ENCODE measurements at places on chromosomes 7 and 10. TPM values are rescaled to one million over a fixed set of nuclear protein-coding genes. Genes with fewer than 3 reads are reported as not detected.

GRID1 gene
- not detected for total RNA-seq

CCZ1B gene
- 59.0 TPM for total RNA-seq

ADCY1 gene
- total RNA-seq = 3.2 TPM

JAKMIP3 gene
- 0.16 TPM for total RNA-seq
